Activated CD4-positive, alpha-beta T cell treated with anti-CD3 and anti-CD28 coated beads for 36 hours (primary cell): ENCODE measurements at places on chromosomes 5 and 9. TPM values are rescaled to one million over a fixed set of nuclear protein-coding genes. Genes with fewer than 3 reads are reported as not detected.

Gene ASPN
- not detected for total RNA-seq

Gene TMC1
- total RNA-seq, result not detected

DNA sequence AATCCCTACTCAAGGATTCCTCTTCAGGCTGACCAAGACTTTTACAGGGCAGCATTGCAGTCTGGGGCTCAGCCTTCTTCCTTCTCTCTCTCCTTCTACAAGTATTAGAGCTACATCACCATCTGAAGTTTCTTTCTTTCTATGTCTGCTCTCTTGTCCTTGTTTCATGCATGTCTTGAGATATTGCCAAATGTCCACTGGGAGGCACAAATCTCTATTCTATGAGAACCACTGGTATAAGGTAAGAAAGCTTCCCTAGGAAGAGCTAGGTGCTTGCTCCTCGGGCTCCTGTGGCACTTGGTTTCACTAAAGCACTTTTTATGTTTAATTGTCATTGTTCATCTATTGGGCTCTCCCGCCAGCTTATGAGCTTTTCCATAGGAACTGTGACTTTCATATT, 289.2 kb upstream of the PCSK5 start:
- no peaks in the 10 kb centered on the region for H3K4me1 ChIP-seq
- no peak overlapping the region for H3K4me3 ChIP-seq
- DNase-seq, result no peak
- no peaks in the 10 kb centered on the region for H3K36me3 ChIP-seq
- H3K27me3 ChIP-seq, result peaks cover 3% of the 10 kb centered on the region

- H3K27me3 ChIP-seq, result no peaks in the 10 kb centered on the region
- H3K27ac ChIP-seq, result no peak overlapping the region
- no peaks in the 10 kb centered on the region for H3K4me1 ChIP-seq
These were observed 201.7 kb upstream of the OTULINL start for GRCh38 chr5:14379739-14380497.

- no peaks in the 10 kb centered on the region for H3K27me3 ChIP-seq
- DNase-seq, result no peak
- no peak overlapping the region for H3K27ac ChIP-seq
- no peaks in the 10 kb centered on the region for H3K36me3 ChIP-seq
- no peak overlapping the region for H3K4me3 ChIP-seq
- H3K4me1 ChIP-seq, result no peaks in the 10 kb centered on the region
These were observed 692.3 kb upstream of the MEF2C start for GRCh38 chr5:89575319-89575718.

DNA sequence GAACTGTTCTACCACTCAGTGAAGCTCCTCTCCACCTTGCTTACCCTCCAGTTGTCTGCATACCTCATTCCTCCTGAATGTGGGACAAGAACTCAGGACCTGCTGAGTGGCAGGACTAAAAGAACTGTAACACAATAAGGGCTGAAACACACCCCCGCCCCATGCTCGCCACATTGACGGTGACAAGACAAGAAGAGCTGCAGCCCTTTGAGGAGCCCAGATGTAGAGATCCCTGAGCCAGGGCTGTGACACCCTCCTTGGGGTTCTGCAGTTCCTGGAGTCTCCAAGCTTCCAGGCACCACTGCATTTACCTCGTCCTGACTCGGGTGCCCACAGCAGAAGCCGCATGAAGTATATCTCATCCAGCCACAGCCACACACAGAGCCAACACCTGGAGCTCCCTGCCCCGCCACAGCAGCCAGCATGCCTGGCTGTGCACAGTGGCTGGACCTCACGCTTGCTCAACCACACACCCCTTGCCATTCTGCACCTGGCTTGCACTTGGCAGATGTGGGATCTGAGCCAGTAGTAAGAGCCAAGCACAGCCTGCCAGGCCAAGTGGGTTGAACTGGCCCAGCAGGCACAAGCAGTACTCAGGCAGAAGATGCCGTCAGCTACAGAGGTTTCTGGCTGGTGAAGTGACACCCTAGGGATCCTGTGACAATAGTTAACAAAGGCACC, 166.1 kb downstream of the RNF180 start:
- H3K36me3 ChIP-seq, result no peaks in the 10 kb centered on the region
- no peak overlapping the region for H3K27ac ChIP-seq
- H3K27me3 ChIP-seq, result no peaks in the 10 kb centered on the region
- no peak overlapping the region for H3K4me3 ChIP-seq
- no peaks in the 10 kb centered on the region for H3K4me1 ChIP-seq

DNA sequence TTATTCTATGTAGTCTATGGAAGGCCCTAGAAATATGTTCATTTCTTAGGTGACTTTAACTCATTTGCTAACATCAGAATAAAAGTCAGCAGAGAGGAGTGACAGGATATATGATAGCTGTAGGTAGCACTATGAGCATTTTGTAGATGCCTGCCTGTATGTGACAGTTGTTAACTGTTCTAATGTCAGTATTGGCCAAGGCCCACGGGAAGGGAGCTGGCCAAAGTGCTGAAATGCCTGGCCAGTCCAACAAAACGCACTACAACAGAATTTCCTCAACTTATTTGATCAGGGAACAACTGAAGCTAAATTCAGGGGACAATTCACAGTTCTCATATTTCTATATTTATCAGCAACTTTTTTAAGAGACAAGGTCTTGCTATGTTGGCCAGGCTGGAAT, 20.8 kb downstream of the SV2C start:
- peaks cover 8% of the 10 kb centered on the region for H3K4me1 ChIP-seq
- peak; percentile 55 for DNase-seq
- peaks cover 20% of the 10 kb centered on the region for H3K27me3 ChIP-seq
- no peak overlapping the region for H3K27ac ChIP-seq

- H3K4me3 ChIP-seq, result peak overlapping the region; percentile 80
- H3K4me1 ChIP-seq, result peaks cover 35% of the 10 kb centered on the region
- DNase-seq, result no peak
- H3K27me3 ChIP-seq, result peaks cover 2% of the 10 kb centered on the region
- H3K36me3 ChIP-seq, result peaks cover 6% of the 10 kb centered on the region
- H3K27ac ChIP-seq, result peak overlapping the region; percentile 44
These were observed 2.0 kb downstream of the DENND1A start for GRCh38 chr9:123927625-123928532.

DNA sequence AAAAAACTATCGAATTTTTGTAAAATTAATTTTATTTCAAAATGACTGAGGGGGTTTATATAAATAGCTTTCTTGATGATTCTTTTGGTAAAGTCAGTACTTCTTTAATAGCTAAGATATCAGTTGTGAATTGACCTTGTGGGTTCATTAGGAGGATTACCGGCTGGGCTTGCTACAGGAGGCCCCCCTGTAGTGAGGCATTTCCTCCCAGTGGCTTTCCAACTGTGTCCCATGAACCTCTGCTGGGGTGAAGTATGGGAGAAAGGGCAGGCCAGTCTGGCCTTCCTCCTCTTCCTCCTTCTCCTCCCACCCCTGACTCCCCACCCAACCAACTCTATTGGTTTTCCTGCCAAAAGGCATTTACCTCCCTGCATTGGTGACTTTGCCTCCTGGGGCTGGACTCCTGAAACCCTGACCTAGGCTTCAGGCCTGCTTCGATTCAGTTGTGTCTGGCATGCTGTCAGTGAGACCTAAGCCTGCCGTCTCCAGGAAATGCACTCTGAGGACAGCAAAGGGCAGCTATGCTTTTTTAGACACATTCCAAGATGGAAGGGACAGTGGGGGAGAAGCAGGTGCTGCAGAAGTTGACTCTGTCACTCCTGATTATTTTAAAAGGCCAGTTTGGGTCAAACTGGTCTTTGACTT, 144.8 kb downstream of the HSPA4 start:
- DNase-seq, result no peak
- no peak overlapping the region for H3K4me3 ChIP-seq
- no peaks in the 10 kb centered on the region for H3K36me3 ChIP-seq
- H3K27me3 ChIP-seq, result no peaks in the 10 kb centered on the region
- H3K27ac ChIP-seq, result no peak overlapping the region
- no peaks in the 10 kb centered on the region for H3K4me1 ChIP-seq

DNA sequence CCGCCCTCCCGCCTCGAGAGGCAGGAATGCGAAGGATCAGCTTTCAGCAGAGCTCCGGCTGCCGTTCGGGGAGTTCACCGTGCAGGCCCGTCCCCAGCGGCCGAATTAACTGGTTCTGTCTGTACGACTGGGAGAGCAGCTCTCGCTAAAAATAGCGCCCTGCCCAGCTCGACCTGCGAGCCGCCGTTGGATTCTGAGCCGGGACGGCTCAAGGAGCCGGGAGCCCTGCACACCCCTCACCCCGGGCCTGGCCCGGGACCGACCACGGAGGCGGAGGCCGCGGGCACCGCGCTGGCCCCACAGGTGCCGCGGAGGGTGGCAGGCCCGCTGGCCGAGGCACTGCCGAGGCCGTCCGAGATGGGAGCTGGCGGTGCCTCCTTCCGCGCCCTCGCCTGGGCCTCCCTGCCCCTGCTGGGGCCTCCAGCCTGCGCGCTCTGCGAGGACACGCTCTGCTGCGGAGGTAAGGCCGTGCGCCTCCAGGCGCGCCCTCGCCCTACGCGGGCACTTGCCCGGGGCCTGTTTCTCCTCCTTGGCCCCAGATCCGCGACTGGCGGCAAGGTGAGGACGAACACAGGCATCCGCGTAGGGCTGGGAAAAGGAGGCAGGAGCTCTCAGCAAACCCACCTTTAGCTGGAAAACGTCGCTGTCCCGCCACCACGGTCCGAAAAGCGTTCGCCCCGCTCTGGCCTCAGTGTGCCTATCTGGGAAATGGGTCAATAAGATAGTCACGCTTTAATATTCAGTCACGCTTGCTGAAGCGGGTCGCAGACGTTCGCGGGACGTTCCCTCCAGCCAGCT, 53.1 kb upstream of the DAB2IP start:
- H3K36me3 ChIP-seq, result no peaks in the 10 kb centered on the region
- no peak overlapping the region for H3K4me3 ChIP-seq
- H3K27me3 ChIP-seq, result peaks cover 48% of the 10 kb centered on the region
- peaks cover 4% of the 10 kb centered on the region for H3K4me1 ChIP-seq

DNA sequence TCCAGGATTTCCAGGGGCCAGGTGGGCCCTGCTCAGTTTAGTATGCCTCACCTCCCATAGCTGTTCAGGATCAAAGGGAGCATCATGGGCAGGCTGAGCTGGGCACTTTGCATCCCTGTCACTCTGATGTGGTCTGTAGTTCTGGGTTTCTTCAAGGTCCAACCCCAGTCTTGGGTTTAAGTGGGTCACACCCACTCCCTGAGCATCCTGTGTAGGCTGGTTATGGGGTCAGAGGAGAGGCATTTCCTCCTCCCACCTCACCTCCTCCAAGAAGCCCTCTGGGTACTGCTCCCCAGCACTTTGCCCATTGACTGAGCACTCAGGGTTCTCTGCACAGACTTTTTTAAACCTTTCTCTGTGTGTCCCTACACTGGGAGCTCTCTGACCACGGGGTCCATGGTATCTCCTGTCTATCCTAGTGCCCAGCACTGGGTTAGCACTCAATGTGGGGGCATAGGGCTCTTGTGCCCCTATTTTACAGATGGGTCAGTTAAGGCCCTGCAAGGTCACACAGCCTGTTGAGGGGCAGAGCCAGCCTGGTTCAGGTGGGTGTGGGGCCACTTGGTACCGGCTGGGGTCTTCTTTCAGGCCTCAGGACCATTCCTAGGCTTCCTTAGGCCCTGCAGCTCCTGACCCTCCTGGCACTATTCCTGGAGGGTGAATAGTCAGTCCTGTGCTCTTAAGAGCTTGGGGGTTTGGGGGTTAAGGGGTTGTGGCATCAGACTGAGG, 19.0 kb downstream of the CXXC5 start:
- H3K4me3 ChIP-seq, result no peak overlapping the region
- H3K27me3 ChIP-seq, result peaks cover 8% of the 10 kb centered on the region
- H3K4me1 ChIP-seq, result peaks cover 30% of the 10 kb centered on the region
- H3K36me3 ChIP-seq, result no peaks in the 10 kb centered on the region
- no peak overlapping the region for H3K27ac ChIP-seq

- H3K4me3 ChIP-seq, result no peak overlapping the region
- DNase-seq, result no peak
- peaks cover 2% of the 10 kb centered on the region for H3K36me3 ChIP-seq
- H3K27ac ChIP-seq, result no peak overlapping the region
- H3K4me1 ChIP-seq, result peaks cover 11% of the 10 kb centered on the region
- no peaks in the 10 kb centered on the region for H3K27me3 ChIP-seq
These were observed 134.1 kb upstream of the RAPGEF1 start for GRCh38 chr9:131873891-131874440.
